Caco-2 (cell line): ENCODE measurements at places on chromosomes 5 and 9. TPM values are rescaled to one million over a fixed set of nuclear protein-coding genes. Genes with fewer than 3 reads are reported as not detected.

VCAN gene
- 27.4 and 34.1 TPM in 2 replicates for total RNA-seq

SLC46A2 gene
- not detected in 2 replicates for total RNA-seq

CEP72 gene
- total RNA-seq, result 36.6 and 38.7 TPM in 2 replicates

ISOC1 gene
- total RNA-seq, result 29.8 and 33.3 TPM in 2 replicates

MYMK gene
- not detected in 2 replicates for total RNA-seq

STING1 gene
- total RNA-seq, result not detected in 2 replicates
